ENCODE measurements at places on chromosomes 12 and 14.

GRCh38 chr14:99752486-99753121, 40.6 kb upstream of the EML1 start:
- DNase-seq, result no peak

- no peak for DNase-seq
Measured at GRCh38 chr14:91273885-91274273, 29.4 kb upstream of the GPR68 start.

GRCh38 chr14:100589071-100589759, 2.0 kb upstream of the BEGAIN start:
- DNase-seq, result peak; percentile 53

- no peak for DNase-seq
Measured at GRCh38 chr14:103483600-103483999, 39.0 kb downstream of the CKB start.

DNA sequence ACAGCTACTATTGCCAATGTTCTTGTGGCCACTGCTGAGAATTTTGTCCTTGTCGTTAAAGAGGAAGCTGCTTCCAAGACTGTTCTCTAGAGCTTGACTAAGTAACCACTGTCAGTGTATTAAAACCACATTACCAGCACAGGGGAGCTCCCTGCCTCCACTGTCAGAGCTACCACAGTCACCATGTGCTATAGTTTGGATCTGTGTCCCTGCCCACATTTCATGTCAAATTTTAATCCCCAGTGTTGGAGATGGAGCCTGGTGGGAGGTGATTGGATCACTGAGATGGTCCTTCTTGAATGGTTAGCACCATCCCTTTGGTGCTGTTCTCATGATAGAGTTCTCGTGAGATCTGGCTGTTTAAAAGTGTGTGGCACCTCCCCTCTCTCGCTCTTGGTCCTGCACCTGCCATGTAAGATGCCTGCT, 23.2 kb upstream of the RAP1B start:
- DNase-seq, result no peak
